ENCODE measurements at places on chromosomes 3 and 15.

GRCh38 chr3:156710429-156710828, 36.0 kb downstream of the TIPARP start:
- DNase-seq = no peak

DNA sequence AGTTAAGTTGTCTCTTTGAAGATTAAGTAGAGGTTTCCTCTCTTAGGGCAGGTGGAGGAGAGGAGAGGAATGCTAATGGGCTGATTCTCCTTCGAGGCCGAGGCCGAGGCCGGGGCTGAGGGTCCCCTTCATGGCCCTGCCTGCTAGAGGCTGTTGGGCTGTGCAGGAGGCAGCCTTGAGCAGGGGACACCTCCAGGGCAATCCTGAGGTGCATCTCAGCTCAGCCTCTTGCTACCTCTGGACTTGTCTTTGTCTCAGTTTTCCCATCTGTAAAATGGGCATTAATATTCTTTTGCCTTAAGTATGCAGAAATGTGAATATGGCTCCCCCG, 97.7 kb upstream of the PRR20G start:
- no peak for DNase-seq

- DNase-seq = no peak
These were observed 13.7 kb downstream of the FOXB1 start for GRCh38 chr15:60017538-60018520.

DNA sequence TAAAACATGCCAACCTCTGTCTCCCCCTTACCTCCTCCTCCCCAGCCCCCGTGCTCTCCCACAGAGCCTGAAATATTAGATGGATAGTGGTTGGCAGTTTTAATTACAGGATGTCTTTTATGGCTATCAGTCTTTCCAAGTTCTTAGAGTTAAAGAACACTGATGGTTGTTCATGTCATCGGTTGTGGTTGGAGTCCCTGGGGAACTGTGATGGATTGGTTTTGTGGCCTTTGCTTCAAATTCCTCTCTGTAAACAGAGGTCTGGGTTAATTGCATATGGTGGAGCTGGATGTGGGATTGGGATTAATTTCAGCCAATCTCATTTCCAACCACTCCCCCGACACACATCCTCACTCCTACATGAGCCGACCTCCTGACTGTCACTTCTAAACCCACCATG, 164.5 kb upstream of the PROK2 start:
- no peak for DNase-seq

GRCh38 chr3:129282727-129283327, 4.2 kb downstream of the HMCES start:
- DNase-seq = no peak

GRCh38 chr3:58009026-58009748, 965 bp downstream of the FLNB start:
- DNase-seq = no peak

DNA sequence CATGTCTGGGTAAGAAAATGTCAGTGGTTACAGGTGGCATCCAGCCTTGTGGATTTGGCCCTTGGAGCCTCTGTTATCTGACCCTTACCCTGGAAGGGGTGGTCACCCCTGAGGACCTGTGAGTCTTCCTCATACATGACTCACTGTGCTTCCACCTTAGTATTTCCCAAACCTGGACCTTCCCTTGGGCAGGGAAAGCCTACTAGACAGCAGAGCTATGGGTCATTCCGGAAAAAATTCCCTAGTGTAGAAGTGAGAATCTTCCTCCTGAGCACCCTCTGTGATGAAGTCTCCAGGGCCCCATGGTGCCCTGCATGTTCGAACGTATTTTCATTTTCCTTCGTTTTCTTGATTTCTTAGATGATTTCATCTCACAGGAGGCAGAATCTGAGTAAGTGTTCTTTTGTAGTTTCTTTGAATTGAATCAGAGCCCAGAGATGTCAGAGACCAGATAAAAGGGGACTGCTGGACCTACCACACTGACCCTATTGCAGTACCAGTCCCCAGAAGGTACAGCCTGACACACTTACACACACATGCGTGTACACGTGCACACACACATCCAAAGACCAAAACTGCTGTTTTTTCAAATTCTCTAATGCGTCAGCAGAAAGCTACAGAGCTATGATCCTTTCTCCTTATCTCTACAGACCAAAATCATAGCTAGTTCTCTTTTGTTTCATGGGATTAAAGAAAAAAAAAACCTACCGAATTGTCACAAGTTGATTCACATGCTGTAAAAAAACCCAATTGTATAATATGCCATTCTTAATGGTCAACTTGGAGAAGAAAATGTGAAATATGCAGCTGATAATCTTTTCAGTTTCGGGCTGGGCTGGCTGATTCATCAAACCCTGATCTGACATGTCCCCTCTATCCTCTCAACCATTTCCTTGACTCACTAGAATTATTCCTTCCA, 50.5 kb upstream of the ARHGEF3 start:
- no peak for DNase-seq

- peak; percentile 45 for DNase-seq
These were observed 119.2 kb downstream of the LRIG1 start for GRCh38 chr3:66381626-66382025.

GRCh38 chr3:83063446-83063845, 1302.0 kb upstream of the GBE1 start:
- no peak for DNase-seq

- no peak for DNase-seq
These were observed 251.5 kb downstream of the KCNH8 start for GRCh38 chr3:19399836-19400235.

- peak; percentile 90 for DNase-seq
These were observed 99.4 kb downstream of the FBLN2 start for GRCh38 chr3:13648060-13649001.

GRCh38 chr3:142888481-142889211, at the start of gene PCOLCE2:
Gene PCOLCE2 (minus strand): TSS chr3:142889083. CDS start chr3:142888896, 187 bp downstream.
- DNase-seq = peak; percentile 15

- DNase-seq = no peak
These were observed 389.9 kb downstream of the SHQ1 start for GRCh38 chr3:72458375-72458774.

GRCh38 chr3:161409858-161410257, 38.5 kb upstream of the SPTSSB start:
- no peak for DNase-seq

DNA sequence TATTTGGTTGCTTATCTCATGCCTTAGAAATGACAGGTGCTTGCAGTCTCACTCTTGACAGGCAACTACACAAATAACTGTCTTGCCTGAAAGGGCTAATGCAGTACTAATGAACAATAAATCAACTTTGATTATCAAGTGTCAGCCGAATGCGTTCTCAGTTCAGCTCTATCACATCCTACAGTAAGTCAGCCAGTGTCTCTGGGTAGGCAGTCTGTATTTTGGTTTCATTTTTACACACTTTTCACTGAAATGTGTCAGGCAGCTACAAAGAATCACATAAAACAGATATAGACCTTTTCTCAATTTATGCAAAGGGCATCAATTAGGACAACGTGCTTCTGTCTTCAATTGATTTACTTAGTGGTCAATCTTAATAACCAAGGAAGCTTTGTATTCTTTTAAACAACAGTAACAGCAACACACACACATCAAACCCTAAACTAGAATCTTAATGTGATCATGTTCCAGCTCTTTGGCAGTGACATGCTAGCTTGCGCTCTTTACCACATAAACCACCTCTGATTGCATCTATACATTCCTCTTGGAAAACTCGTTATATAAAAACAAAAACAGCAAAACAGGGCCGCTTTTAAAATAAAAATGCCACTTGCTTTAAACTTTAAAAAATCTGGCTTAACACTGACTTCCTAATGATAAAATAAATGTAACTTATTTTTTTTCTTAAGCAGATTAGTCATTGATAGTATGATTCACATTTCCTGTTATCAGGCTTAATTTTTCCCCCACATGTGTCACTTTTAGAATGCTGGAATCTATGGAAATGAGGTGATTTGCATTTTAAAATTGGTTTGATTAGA, 520.4 kb downstream of the FOXP1 start:
- no peak for DNase-seq

DNA sequence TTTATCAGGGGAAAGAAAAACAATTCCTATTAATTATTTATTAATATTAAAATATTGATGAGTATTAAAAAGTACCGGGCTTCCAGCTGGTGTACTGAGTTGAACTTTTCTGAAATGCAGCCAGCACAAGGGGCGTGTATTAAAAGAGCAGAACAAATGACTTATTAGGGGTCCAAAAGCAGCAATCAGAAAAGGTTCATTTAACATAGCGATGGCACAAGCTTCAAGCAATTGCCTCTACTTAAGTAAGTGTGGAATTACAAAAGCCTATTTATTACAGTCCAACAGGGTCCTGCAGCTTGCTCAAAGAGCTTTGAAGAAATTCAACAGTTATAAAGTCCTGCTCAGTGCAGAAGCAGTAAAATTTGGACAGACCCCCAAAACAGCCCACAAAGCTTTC, 285.6 kb downstream of the EPHA3 start:
- DNase-seq = no peak

DNA sequence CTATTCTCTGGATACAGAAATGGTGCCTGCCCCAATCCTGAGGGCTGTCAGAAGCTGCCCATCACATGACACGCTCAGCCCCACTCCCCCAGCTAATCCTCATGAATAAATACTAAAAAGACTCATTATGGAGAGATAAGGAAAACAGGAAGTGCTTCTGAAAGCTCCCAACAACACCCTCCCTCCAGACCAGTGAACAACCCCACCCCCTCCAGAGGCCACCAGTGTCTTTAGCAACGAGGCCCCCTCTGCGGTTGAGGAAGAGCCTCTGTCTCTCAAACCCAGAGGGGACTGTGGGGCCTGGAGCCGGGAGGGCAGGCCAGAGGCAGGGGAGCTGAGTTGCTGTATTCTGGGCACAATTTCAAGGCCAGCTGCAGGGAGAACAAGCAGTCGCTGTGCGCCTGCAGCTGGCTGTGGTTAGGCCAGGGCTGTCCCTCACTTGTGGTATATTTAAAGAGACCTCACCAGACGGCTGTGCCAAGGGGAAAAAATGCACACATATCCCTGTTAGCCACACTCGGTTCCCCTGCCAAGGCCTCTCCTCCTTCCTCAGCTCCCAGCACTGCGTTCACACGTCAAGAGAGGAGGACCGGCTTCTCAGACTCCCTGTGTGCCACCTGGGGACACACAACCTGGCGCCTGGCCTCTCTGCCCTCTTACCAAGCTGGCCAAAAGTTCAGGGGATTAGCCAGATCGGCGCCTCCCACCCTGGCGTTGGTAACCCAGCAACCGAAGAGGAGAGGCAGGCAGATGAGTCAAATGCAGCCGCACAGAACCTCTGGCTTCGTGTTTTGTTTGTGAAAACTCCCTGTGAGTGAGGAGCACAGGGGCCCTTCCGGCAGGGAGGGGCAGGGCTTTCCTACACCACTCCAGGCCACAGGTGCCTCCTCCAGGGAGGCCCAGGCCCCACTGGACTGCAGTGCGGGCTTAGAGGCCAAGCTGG, 101.2 kb upstream of the ETV5 start:
- DNase-seq = peak; percentile 22

DNA sequence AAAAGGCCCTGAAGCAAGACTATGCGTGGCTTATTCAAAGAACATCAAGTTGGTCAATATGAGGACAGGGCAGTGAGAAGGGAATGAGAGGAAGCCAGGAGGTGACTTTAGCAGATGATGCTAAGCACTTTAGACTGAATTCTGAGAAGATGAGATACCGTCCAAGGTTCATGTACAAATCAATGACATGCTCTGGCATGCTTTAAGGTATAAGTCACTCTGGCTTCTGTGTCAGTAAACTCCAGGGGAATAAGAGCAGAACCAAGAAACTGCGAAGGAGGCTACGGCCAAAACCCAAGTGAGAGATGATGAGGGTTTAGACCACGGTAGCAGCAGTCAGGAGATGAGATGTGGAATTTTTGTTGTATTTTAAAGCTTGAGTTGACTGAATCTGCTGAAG, 8.9 kb upstream of the CCDC50 start:
- no peak for DNase-seq

DNA sequence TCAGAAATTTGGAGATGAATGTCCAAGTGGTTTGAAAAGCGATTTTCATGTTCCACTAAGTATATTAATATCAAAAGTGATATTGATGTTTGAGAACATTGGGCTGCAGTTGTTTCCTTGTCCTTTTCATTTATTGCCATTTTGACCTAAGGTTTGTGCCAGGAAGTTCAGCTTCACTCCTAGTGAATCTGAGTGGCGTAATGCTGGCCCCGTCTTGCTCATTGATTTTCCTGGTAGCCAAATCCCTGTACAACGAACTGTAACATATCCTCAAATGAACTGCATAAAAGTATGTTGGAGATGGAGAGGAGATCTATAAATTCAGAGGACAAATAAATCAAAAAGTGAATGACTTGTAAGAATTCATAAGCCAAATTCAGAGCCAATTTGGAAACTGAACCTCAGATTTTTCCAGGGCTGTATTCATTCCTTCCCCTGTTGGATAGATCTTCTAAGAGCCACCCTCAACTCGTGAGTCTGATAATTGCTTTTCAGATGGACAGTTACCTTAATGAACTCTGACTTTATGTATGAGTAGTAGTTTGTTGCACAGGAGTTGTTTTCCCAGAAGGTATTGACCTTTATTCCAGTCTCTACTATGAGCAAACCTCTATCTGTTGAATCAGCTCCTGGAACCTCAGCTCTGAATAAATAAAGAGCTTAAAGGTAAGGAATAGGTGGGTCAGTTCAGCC, 72.8 kb downstream of the ITPR1 start:
- no peak for DNase-seq

- DNase-seq = peak; percentile 84
These were observed 16.7 kb upstream of the WNT7A start for GRCh38 chr3:13896473-13897154.

- DNase-seq = no peak
These were observed 1.8 kb upstream of the AP2M1 start for GRCh38 chr3:184172681-184173373.

DNA sequence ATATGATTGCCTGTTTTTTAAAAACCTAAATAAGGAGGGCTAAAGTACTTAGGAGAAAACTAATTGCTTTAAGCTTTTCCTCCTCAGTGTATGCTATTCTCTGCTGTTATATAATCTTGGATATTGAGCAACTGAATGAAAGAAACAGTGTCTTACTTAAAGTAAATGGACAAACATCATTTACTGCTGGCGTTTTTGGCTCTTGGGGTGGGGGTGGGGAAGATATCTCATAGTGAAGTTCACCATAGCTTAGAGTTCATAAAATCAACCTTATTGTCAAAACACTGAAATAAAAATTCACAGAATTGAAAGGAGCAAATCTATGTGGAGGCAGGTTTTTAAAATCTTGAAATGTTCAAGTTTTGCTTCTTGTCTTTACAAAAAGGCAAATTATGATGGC, 256.4 kb upstream of the SOX2 start:
- no peak for DNase-seq

DNA sequence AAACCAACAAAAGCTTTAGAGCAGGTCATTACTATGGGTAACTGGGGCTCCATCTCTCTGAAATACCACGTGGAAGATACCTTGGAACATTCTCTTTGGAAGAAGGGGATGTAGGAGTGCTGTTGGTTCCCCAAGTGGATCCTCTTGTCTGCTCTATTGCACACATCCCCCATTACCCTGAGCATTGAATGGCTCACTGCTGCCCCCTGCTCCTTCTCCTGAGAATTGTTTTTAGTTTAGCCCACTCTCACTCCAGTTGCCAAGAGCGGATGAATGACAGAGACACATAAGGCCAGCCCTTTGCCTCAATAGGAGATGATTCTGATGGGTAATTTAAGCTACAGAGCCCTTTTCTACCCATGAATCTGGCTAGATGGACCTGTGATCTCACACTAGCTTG, 135.6 kb upstream of the SUCLG2 start:
- peak; percentile 42 for DNase-seq

- no peak for DNase-seq
These were observed 17.1 kb downstream of the LRRC28 start for GRCh38 chr15:99268431-99268830.

- DNase-seq = peak; percentile 84
These were observed 348.7 kb downstream of the NTRK3 start for GRCh38 chr15:87907676-87908446.

- no peak for DNase-seq
These were observed 226.4 kb upstream of the CTDSPL start for GRCh38 chr3:37635251-37635650.

- DNase-seq = no peak
These were observed 148.4 kb downstream of the USP13 start for GRCh38 chr3:179801263-179801662.

All from cerebellar cortex (tissue), 1 donor.